LHCN-M2 (cell line): ENCODE measurements at places on chromosomes 5 and 9. TPM values are rescaled to one million over a fixed set of nuclear protein-coding genes. Genes with fewer than 3 reads are reported as not detected.

FGF18 gene
- 0.06 TPM in 1 of 2 replicates, not detected in the other for total RNA-seq

GRCh38 chr5:39399135-39400036, 25.4 kb downstream of the DAB2 start:
- DNase-seq, result peak; percentile 98

GRCh38 chr5:62489471-62489870, 76.9 kb downstream of the IPO11 start:
- DNase-seq, result peak; percentile 32

GRCh38 chr9:70260606-70261005, 1.8 kb downstream of the SMC5 start:
- no peak for DNase-seq
